ENCODE measurements at places on chromosomes 5 and 9.
A peak's percentile ranks its signal among the peaks of the same experiment; 100 is the strongest.

DNA sequence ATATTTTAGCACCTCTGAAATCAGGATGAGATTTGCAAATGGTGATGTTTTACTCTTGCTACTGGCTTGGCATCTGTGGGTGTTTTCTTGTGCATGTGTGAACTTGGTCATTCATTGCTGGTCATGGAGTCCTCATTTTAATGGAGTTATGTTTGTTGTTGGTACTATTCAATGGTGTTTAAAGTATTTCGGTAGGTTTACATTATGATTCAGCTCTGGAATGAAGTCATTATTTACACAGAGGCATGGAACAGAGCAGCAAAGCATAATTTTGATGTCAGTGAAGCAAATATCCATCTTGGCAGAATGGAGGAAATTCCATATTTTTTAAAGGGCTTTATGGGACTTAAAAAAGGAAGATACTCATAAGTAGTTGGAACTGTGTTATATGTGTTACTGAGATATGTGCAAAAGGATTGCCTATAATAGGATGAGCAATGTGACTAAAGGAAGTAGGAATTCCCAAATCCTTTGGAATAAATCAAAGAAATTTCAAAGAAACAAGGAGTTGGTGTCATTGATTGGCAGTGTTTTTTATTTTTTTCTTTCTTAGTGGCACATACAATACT is 147.4 kb downstream of the ACTBL2 start:
- DNase-seq, result no peak
- no peaks in the 10 kb centered on the region for H3K36me3 ChIP-seq
- no peak overlapping the region for H3K4me3 ChIP-seq
- H3K4me1 ChIP-seq, result no peaks in the 10 kb centered on the region
- no peak overlapping the region for H3K27ac ChIP-seq

GRCh38 chr9:83423815-83424707 is 114.1 kb downstream of the FRMD3 start:
- no peak overlapping the region for H3K4me3 ChIP-seq
- H3K27me3 ChIP-seq, result no peaks in the 10 kb centered on the region
- peaks cover 5% of the 10 kb centered on the region for H3K4me1 ChIP-seq
- no peaks in the 10 kb centered on the region for H3K36me3 ChIP-seq
- no peak for DNase-seq
- no peak overlapping the region for H3K27ac ChIP-seq

DNA sequence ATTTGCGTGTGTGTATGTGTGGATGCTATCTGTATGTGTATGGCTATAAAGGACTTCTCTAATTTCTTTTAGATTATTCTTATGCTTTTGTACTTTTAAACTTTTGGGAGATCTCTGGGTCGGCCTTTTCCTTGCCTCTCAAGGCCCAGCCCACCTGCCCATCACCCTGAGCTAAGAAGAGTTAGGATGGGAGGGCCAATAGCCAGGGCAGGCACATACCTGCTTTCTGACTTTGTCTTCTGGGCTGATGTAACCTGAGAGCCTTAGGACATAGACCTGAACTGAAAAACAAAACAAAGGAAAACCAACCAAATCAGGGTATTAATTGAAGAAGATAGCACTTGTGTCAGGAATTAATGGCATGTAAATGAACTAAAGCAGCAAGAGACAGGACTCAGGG is 100.2 kb downstream of the IRX1 start:
- H3K27me3 ChIP-seq, result no peaks in the 10 kb centered on the region
- no peak overlapping the region for H3K27ac ChIP-seq
- DNase-seq, result no peak
- no peaks in the 10 kb centered on the region for H3K36me3 ChIP-seq

DNA sequence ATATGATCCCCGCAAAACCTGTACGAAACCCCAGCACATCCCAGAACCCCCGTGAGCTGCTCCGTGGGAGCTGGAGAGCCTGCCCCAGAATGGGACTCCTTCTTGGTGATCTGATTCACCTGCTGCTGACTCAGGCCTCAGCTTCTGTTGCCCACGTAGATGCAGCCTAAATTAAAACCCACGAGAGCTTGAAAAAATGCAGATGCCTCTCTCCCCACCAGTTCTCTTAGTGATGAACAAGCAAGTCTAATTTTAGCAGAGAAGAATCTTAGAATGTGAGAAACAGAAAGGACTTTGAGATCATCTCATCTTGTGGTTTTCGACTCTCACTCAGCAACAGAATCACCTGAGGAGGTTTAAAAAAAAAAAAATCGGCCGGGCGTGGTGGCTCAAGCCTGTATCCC is 57.6 kb downstream of the TMOD1 start:
- no peaks in the 10 kb centered on the region for H3K27me3 ChIP-seq
- H3K4me1 ChIP-seq, result peaks cover 42% of the 10 kb centered on the region
- H3K4me3 ChIP-seq, result no peak overlapping the region
- H3K27ac ChIP-seq, result no peak overlapping the region

DNA sequence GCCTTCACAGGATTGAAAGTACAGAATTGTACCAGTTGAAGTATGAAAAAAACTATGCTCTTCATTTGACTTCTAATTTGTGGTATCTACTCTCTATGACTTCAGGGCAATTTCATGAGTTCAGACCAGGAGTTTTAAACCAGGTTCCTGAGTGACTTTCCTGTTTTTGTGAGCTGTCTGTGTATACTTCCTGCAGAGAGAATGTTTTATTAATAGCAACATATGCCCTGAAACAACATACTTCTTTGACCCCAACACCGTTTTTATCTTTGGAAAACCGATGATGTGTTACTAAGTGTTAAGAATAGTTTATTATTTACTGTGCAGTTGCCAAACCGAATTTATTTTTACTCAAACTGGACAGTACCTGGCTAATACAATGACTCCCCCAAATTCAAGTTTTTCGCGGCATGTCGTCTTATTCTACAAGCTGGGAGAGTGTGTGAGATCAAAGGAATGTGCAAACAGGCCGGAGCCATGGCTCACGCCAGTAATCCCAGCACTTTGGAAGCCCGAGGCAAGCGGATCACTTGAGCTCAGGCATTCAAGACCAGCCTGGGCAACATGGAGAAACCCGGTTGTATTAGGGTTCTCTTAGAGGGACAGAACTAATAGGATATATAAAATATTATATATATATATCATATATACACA is 58.7 kb upstream of the ERBIN start:
- no peak for DNase-seq
- H3K36me3 ChIP-seq, result no peaks in the 10 kb centered on the region
- no peak overlapping the region for H3K4me3 ChIP-seq
- H3K27ac ChIP-seq, result no peak overlapping the region
- no peaks in the 10 kb centered on the region for H3K27me3 ChIP-seq

- DNase-seq, result no peak
- H3K36me3 ChIP-seq, result no peaks in the 10 kb centered on the region
- H3K4me1 ChIP-seq, result peaks cover 16% of the 10 kb centered on the region
- H3K4me3 ChIP-seq, result peak overlapping the region; percentile 67
- peak overlapping the region; percentile 80 for H3K27ac ChIP-seq
- no peaks in the 10 kb centered on the region for H3K27me3 ChIP-seq
These were observed 475 bp upstream of the GOLM1 start for GRCh38 chr9:86099701-86100364.

GRCh38 chr5:127184851-127185250 is 105.7 kb upstream of the MEGF10 start:
- no peaks in the 10 kb centered on the region for H3K36me3 ChIP-seq
- DNase-seq, result no peak
- no peak overlapping the region for H3K4me3 ChIP-seq
- H3K27ac ChIP-seq, result no peak overlapping the region
- H3K27me3 ChIP-seq, result no peaks in the 10 kb centered on the region

GRCh38 chr9:133861692-133862091 is 123.5 kb upstream of the SARDH start:
- H3K4me3 ChIP-seq, result no peak overlapping the region
- no peaks in the 10 kb centered on the region for H3K27me3 ChIP-seq
- no peak overlapping the region for H3K27ac ChIP-seq
- DNase-seq, result no peak
- H3K4me1 ChIP-seq, result peaks cover 13% of the 10 kb centered on the region
- H3K36me3 ChIP-seq, result peaks cover 5% of the 10 kb centered on the region

DNA sequence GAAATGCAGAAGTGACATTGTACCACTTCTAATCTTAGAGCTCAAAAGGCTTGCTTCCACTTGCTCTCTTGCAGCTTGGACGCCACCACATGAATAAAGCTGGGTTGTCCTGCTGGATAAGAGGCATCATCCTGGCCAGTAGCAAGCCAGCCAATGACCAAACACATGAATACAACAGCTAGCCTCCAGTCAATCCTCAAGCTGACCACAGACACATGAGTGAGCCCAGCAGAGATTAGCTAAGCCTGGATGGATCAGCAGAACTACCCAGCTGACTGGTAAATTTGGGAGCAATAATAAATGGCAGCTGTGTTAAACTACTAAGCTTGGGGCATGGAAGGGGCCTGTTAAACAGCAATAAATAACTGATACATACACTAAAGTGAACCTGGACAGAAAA is 121.1 kb upstream of the SLC12A2 start:
- DNase-seq, result no peak
- H3K27me3 ChIP-seq, result no peaks in the 10 kb centered on the region
- H3K27ac ChIP-seq, result no peak overlapping the region
- no peak overlapping the region for H3K4me3 ChIP-seq

GRCh38 chr5:149317281-149318048 is 27.8 kb upstream of the GRPEL2 start:
- no peak for DNase-seq
- H3K27me3 ChIP-seq, result no peaks in the 10 kb centered on the region
- H3K27ac ChIP-seq, result no peak overlapping the region
- H3K4me1 ChIP-seq, result peaks cover 17% of the 10 kb centered on the region
- no peak overlapping the region for H3K4me3 ChIP-seq
